CD4-positive, CD25-positive, alpha-beta regulatory T cell (primary cell): ENCODE measurements at places on chromosomes 3 and 15. TPM values are rescaled to one million over a fixed set of nuclear protein-coding genes. Genes with fewer than 3 reads are reported as not detected.

DNA sequence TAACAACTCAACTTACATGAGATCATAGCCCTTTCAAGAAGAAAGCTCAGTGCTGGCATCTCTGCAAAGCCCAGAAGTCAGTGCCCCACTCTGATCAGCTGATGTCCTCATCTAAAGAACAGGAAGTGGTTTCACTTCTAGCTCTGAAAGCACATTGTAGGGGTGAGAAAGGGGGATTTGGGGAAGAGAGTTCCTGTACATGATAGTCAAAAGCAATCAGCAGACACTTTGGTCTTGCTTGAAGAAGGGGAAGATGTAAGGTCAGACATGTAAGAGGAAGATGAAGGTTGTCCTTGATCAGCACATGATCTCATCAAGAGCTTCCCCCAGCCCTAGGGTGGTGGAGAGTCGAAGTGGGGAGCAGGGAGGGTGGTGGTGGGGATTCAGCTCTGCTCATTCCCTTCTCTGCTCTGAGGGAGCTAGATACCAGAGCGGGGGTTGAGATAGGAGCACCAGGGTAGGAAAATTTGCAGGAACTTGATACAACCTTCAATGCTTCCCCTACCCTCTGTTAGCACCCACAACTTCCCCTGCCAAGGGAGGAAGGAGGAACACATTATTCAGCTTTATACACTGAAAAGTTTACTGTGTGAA is 76.4 kb upstream of the ETV5 start:
- no peak for DNase-seq

The CD86 gene
- total RNA-seq = not detected

- DNase-seq = no peak
Measured at GRCh38 chr3:38606561-38606960, 42.9 kb downstream of the SCN5A start.

DNA sequence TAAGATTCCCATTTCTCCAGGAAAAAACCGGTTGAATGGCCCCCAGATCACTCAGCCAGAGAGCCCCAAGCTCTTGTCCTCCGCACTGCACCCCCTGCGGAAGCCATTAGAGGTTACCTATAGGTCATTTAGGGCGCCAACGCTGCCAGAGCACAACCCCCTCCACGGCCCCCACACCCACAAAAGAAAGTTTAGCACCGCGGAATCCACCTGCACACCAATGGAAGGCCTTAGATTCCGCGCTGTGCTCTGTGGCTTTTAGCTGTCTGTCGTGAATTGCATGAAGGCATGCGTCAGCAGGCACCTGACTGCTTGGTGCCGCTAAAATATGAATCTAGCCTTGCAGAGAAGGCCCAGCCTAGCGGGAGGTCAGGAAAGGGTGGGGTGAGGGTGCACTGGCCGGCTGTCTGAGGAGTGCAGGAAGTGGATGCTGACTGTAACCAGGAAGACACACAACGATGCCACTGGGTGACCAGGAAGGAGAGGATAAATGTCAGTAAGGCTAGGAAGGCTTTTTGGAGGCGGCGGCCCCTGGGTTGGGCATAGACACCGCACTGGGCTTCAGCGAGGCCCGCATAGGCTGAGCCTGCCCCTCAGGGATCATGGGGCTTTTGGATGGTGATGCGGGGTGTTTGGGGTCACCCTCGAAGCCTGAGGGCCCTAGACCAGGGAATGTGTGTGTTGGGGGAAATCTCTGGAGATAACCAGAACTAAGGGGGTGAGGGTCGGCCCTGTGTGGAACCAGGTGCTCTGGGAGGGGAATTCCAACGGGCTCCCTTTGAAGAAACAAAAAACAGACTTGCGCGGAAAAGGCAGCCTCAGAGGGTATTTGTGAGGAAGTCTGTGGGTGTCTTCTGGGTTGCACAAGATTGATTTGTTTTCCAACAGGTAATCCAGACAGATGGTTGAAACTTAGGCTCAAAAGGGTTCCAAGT is 976 bp upstream of the NUP210 start:
- DNase-seq = peak; percentile 89

DNA sequence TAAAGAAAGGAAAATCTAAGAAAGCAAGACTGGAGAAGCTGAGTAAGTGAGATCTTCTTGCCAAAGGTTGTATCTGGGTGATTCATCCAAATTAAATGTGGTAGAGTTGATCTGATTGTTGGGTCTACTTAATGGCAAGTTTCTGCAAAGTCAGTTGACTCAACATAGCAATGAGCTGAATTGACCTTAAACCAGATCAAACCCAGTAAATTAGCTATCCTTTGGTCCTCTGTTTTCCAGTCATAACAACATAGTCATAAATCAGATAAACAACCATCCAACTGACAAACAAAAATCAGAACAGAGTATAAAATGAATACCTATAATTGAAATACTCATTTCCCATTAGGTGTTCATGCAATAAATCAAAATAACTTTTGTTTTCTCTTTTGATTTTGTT is 142.6 kb upstream of the CFAP20DC start:
- DNase-seq = no peak

DNA sequence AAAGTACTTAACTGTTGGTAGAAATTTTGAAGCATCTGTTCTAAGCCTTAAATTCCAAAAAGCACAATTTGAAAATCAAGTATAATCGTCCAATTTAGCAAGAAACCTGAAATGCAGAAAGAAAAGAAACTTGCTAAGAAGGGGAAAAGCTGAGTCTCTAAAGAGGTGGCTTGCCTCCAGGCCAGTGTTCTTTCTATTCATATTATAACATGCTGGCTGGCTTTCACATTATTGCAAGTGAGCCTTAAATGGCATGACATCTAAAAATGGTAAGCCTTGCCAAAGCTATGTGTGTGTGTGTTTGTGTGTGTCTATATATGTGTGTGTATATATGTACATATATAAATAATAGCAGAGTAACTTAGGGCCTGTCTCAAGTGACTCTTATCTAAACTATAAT is 89.5 kb downstream of the FGF12 start:
- no peak for DNase-seq

DNA sequence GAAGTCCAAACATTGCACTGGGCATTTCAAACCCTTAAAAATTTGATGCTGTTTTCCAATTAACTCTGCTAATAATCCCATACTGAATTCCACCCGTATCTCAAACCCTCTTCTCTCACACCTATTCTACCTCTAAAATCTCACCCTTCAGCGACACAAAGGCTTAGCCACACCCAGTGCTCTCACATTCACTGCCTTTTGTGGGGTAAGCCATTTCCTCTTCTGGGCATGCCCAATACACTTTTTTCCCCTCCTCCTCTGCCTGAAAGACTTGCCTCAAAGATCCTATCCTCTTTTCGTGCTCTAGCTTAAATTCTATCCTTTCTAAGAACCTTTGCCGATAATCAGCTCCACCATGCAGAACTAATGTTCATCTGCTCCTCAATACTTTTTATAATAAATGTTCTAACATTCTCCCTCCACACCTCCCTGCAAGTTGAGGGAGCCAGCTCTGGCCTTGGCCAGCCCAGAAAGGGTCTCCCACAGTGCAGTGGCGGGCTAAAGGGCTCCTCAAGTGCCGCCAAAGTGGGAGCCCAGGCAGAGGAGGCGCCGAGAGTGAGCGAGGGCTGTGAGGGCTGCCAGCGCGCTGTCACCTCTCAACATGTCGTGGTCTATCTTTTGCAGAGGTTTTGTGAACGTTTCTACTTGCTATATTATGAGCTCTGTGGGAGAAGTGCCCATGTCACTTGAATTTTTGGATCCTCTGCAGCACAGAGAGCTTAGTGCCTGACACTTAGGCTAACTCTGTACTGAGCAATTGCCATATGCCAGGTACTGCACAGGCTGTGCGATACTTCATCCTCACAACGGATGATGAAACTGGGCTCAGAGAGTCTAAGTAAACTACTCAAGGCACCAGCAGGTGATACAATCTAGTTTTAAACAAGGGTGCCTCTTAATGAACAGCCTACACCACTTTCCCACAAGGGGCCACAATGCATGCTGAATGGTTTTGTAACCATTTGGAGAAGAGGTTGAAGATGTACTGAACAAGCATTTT is 53.6 kb upstream of the BCL6 start:
- peak; percentile 42 for DNase-seq

The TLR9 gene
- total RNA-seq = 0.27 TPM

The C3orf49 gene
- total RNA-seq = not detected

The CFAP20DC gene
- 0.32 TPM for total RNA-seq

The CKMT1B gene
- total RNA-seq = not detected

The IQCF5 gene
- total RNA-seq = not detected

GRCh38 chr3:112767177-112767576 is 79.5 kb downstream of the CD200R1L start:
- DNase-seq = no peak

DNA sequence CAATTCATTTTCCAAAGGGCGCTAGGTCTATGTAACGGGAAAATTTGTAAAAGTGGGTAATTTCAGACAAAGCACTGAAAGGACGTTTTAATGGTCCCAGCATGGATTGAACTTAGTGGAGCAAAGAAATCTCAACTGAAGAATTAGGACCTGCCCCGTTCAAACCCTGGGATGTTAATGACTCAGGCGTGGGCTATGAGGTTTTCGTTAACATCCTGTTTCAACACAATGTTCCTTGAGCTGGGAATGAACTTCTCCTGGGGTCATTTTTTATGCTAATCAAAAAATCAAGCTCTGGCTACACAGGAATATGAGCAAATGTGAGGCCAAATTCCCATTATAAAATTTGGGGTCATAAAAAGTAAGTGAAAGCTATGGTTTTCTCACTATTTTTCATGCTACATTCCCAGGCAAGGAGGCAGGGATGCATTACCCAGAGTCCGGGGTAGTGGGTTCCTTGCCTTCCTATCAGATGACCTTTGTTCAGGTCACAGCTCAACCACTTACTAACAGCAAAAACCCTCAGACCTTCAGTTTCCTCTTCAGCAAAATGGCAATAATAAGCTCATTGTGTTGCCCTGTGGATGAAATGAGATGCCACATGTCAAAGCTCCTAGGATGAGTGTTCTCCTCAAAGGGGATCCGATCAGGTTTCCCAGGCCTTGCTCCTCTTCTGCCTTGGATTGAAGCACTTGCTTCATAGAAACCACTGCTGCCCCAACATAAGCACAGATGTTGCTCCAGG is 271.4 kb downstream of the ARRDC4 start:
- DNase-seq = no peak

DNA sequence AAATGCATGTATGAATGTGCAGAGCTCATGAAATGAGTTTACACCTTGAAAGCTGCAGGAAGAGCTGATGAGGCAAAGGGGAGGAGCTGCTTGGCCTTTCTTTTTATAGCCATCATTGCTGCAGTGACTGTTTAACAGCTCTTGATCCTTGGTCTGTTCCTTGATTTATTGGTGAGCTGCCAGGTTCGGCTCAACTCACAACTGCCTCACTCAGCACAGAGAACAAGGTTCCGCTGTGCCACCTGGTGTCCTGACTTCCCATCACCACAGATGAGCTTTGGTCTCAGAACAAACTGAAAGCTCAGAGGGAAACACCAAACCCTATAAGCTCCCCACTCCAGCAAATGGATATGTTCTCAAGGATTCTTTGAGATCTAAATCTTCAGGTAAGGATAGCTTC is 626.1 kb downstream of the MAGI1 start:
- no peak for DNase-seq

DNA sequence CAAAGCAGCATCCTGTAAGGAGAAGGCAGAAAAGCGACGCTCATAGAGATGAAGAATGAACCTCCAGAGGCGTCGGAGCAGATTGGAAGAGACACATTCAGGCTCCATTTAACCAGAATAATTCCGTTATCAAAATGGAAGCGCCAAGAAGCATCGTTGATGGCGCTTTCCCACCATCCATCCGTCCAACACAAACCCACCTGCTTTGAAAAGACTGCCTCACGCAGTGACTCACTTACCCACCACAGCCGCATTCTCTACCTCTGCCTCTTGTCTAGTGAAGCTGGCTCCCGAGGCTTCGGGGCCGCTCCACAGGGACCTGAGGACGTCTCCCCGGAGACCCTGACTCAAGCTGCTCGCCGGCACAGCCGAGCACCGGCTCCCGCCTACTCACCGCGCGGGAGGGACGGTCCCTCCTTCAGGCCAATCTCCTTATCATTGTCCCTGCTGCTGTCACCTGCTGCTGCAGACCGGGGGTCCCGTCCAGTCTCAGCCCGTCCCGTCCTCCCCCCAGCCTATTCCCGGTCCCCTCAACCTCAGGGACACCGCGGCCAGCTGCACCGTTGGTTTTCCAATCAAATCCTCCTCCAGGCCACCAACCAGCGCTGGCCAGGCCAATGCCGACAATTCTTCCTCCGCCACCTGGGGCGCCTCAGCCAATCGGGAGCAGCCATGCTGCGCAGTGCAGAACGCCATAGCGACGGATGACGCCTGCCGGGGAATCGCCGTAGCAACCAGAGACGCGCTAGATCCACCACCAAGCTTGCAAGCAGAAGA is at the start of gene NEK10:
NEK10 (minus strand) TSS at position 553 of the 777 bp plus-strand sequence. CDS start 16,501 bp downstream, outside the sequence.
- peak; percentile 94 for DNase-seq

- DNase-seq = no peak
Measured at GRCh38 chr3:164408326-164408725, 670.0 kb downstream of the SI start.

GRCh38 chr3:101261506-101261905 is 58.9 kb downstream of the IMPG2 start:
- DNase-seq = no peak

The HEG1 gene
- total RNA-seq = 24.8 TPM

DNA sequence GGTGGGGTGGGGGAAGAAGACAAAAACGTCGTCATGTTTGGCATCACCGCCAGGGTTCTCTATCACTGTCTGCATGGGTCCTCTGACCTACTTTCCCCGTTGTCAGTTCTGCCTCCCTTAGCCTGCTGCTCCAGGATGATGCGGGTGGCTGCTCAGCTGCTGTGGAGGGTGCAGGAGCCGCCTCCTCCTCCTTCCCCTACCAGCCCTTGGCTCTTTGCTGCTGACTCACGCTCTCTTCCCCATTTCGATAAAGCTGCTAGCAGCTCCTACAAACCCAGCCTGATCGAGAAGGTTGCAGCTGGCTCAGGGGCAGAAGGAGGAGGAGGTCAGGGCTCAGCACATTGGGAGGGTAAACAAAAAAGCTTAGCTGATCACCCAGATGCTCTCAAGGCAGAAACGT is 49.5 kb upstream of the SEC13 start:
- DNase-seq = no peak

The PLA2G4E gene
- not detected for total RNA-seq

DNA sequence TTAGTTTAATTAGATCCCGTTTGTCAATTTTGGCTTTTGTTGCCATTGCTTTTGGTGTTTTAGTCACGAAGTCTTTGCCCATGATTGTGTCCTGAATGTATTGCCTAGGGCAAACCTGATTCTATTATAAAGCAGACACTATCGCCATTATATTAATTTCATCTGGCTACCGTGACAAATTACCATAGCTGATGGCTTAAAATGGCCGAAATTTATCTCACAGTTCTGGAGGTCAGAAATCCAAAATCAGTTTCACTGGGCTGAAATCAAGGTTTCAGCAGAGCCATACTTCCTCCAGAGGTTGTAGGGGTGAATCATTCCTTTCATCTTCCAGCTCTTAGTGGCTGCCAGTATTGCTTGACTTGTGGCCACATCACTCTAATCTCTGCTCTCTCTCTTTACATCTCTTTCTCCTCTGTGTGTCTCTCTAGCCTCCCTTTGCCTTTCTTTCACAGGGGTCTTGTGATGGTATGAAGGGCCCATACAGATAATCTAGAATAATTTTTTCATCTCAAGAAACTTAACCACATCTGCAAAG is 31.7 kb upstream of the FRMD4B start:
- no peak for DNase-seq

The SLC22A13 gene
- 0.76 TPM for total RNA-seq
